ENCODE measurements at places on chromosomes 7 and 10.

DNA sequence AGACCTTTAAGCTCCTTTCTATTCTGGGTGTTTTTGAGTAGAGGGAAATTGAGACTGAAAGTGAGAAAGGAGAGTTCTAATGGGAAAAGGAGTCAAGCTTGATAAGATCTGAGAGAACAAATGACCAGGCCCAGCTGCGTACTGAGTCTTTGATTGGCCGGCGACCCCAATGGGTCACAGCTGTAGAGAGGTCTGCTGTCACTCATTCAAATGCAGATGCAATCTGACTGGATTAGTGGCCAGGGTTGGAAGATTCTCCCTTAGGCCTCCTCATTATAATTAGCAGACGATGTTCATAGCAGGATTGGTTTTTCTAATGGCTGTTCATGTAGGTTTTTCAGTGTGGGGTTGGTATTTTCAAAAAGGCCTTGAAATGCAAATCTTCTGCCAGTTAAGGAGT, 127.2 kb upstream of the SLC25A13 start:
- no peak for DNase-seq

DNA sequence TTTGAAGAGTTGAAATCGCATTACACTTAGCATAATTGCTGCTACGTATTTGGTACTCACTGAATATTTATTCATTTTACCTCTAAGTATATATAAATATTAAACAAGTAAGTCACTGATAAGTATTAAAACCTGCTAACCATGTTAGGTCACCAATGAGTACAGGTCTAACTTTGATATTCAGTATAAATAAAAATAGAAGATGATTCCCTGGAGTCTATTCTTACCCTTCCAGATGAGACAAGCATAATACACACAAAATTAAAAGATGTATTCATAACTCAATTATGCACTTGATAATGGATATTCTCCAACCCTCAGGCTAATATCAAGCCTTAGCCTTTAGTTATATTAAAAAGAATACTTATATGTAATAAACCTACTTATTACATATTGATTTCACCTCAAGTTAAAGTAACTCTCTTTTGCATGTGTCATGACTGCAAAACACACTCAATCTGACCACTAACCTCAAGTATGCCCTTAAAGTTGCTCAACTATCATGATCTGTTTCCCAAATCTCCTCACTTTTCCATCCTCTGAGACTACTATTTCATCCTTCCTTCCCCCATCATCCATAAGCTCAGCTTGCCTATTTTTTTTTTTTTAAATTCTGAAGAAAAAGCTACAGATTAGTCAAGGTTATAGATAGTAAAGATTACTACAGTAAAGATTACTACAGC, 46.8 kb downstream of the IPMK start:
- DNase-seq, result no peak

- DNase-seq, result no peak
Measured at GRCh38 chr7:83466956-83467355, 182.0 kb downstream of the SEMA3E start.

GRCh38 chr10:68155615-68156210, 46.4 kb downstream of the MYPN start:
- no peak for DNase-seq

DNA sequence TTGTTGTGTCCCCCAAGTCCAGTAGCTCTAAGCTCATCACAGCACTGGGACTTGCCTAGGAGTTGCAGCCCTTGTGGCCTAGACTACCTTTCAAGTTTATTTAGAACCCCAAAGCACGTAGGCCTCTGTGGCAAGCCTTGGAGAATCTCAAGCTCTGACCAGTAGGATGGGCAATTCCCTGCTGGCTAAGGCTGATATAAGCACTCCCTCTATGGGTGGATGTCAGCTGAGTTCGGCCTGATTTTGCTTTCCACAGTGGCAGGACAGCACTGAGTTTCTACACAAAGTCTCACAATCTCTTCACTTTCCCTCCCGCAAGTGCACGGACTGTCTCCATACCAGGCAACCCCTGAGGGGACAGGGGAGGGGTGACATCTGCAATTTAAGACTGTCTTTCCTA, 886.4 kb upstream of the LRRN3 start:
- no peak for DNase-seq

- DNase-seq, result no peak
Measured at GRCh38 chr7:87144173-87144657, 8.0 kb upstream of the DMTF1 start.

All from hematopoietic multipotent progenitor cell treated with erythropoietin and hydrocortisone succinate and interleukin-3 and kit ligand, for 15 days (in vitro differentiated cells).